Myometrial cell (primary cell): ENCODE measurements at places on chromosomes 6 and 20. TPM values are rescaled to one million over a fixed set of nuclear protein-coding genes. Genes with fewer than 3 reads are reported as not detected.

The DACT2 gene
- not detected in 2 replicates for total RNA-seq

The SOX4 gene
- total RNA-seq: 2.6 and 2.8 TPM in 2 replicates

The TCF21 gene
- total RNA-seq: under 0.01 and 0.58 TPM in 2 replicates

The SMPDL3A gene
- 7.6 and 13.0 TPM in 2 replicates for total RNA-seq

The TAAR2 gene
- total RNA-seq: not detected in 2 replicates

The SLC32A1 gene
- total RNA-seq: not detected in 2 replicates

The HLA-DQB2 gene
- total RNA-seq: not detected in 2 replicates

The MED23 gene
- 21.9 and 26.9 TPM in 2 replicates for total RNA-seq

The ACTL10 gene
- 2.3 and 3.2 TPM in 2 replicates for total RNA-seq

The FRK gene
- 0.18 and 0.29 TPM in 2 replicates for total RNA-seq

The HLA-DOA gene
- not detected in 2 replicates for total RNA-seq

The OPN5 gene
- not detected in 2 replicates for total RNA-seq

The GPR6 gene
- total RNA-seq: not detected in 2 replicates

The SLC17A1 gene
- not detected in 2 replicates for total RNA-seq

The CDSN gene
- total RNA-seq: not detected in 2 replicates

The TGM3 gene
- not detected in 2 replicates for total RNA-seq

The NELFE gene
- 133 and 192 TPM in 2 replicates for total RNA-seq

The HLA-DRB5 gene
- not detected in 2 replicates for total RNA-seq

The C6orf62 gene
- 107 and 127 TPM in 2 replicates for total RNA-seq

The SLC26A8 gene
- not detected in 2 replicates for total RNA-seq

The WFDC11 gene
- not detected in 2 replicates for total RNA-seq

The POM121L2 gene
- not detected in 2 replicates for total RNA-seq

The BANF2 gene
- not detected in 2 replicates for total RNA-seq

The TBX18 gene
- total RNA-seq: 6.3 and 18.4 TPM in 2 replicates

The OR10C1 gene
- total RNA-seq: not detected in 2 replicates

The KCNK16 gene
- total RNA-seq: not detected in 2 replicates

The AHCY gene
- total RNA-seq: 152 and 157 TPM in 2 replicates
